ENCODE measurements at places on chromosomes 1 and 21.

GRCh38 chr1:6028042-6028850, 17.4 kb upstream of the KCNAB2 start:
- DNase-seq: no peak

DNA sequence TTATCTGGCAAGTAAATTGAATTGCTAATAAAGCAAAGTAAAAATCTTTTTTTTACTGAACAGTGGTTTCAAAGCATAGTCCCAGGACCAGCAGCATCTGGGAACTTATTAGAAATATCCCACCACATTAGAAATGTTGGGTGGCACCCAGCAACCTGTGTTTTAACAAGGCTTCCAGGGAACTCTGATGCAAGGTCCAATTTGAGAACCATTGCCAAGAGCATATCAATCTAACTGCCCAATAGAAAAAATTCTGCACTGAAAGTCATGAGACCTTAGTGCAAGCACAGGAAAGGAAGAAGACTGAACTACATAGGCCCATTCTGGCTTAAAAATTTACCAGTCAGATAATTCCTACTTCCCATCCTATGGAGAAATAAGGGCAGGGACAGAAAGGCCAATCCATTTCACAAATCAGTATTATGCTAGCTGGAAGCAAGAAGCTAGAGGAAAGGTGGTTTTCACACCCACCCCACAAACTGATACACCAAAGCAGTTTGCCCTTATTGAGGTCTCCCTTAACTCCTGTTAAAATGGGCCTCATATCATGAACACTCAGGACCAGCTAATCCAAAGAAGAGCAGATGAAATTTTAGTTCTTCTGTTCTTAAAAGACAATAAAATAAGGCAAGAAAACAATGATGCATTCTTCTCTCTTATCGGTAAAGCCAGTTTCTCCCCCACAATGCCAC, 17.5 kb upstream of the C1orf105 start:
- DNase-seq: no peak

GRCh38 chr1:109425391-109426280, 612 bp downstream of the PSMA5 start:
- no peak for DNase-seq

DNA sequence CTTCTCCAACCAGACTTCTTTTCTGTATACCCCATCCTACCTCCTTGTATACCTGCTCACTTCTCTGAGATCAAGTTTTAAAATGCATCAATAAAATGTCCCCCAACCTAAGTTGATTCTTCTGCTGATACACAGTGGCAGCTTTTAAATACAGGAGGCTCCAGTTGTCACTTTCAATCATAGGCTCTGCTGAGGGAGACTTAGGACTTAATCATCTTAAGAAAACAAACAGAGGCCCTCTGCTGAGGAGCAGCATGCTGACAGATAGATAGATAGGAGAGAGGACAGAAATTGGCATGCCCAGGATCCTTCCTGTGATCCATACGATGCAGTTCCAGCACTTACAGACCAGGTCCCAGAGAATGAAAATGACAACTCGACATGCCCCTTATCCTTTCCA, 311.0 kb upstream of the PROX1 start:
- DNase-seq: no peak

GRCh38 chr1:64959986-64960385, 6.4 kb downstream of the JAK1 start:
- no peak for DNase-seq

DNA sequence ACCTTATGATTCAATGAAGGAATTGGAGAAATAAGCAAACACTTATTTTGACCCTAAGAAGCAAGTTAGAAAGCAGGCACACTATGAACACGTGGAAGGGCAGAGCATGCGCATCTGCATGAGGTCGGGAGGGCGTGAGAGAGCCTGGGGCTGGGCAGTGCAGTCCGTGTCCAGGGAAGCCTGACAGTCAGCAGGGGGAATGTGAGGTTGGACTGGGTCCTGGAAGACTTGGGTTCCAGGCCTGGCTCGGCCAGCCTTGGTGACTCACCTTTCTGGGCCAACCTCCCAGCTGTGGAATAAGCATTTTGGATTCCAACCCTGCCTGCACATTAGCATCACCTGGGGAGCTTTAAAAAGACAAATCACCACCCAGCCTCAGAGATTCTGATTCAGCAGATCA, 26.6 kb upstream of the LMX1A start:
- no peak for DNase-seq

DNA sequence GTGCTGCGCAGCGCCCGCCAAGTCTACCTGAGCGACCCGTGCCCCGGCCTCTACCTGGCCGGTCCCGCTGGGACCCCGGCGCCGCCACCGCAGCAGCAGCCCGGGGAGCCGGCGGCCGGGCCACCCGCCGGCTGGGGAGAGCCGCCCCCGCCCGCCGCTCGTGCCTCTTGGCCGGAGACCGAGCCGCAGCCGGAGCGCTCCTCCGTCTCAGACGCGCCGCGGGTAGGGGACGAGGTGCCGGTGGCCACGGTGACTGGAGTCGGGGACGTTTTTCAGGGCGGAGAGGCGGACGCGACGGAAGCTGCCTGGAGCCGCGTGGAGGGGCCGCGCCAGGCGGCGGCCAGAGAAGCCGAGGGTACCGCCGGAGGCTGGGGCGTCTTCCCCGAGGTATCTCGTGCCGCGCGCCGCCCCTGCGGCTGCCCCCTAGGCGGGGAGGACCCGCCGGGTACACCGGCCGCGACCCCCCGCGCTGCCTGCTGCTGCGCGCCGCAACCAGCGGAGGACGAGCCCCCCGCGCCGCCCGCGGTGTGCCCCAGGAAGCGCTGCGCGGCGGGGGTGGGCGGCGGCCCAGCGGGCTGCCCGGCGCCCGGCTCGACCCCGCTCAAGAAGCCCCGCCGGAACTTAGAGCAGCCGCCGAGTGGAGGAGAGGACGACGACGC, 646 bp downstream of the IER5 start:
- DNase-seq: no peak

GRCh38 chr1:236307435-236307834, 25.7 kb upstream of the ERO1B start:
- no peak for DNase-seq

DNA sequence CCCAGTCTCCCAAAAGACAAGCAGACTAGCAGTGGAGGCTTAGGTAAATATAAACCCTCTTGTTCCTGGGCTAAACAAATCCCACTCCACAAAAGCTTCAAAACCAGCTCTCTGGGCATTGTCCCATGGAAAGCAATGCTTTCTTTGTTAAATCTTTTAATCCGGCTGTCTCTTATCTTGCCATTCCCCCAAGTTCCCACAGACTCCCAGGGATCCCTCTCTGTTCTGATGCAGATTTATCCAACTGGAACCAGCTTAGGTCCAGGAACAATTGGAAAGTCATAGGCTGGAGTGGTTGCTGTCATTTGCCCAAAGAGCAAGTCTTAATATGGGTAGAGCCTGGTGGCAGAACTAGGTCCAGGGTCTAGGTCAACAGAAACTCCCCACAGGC, 110.1 kb upstream of the ATP1A1 start:
- DNase-seq: no peak

DNA sequence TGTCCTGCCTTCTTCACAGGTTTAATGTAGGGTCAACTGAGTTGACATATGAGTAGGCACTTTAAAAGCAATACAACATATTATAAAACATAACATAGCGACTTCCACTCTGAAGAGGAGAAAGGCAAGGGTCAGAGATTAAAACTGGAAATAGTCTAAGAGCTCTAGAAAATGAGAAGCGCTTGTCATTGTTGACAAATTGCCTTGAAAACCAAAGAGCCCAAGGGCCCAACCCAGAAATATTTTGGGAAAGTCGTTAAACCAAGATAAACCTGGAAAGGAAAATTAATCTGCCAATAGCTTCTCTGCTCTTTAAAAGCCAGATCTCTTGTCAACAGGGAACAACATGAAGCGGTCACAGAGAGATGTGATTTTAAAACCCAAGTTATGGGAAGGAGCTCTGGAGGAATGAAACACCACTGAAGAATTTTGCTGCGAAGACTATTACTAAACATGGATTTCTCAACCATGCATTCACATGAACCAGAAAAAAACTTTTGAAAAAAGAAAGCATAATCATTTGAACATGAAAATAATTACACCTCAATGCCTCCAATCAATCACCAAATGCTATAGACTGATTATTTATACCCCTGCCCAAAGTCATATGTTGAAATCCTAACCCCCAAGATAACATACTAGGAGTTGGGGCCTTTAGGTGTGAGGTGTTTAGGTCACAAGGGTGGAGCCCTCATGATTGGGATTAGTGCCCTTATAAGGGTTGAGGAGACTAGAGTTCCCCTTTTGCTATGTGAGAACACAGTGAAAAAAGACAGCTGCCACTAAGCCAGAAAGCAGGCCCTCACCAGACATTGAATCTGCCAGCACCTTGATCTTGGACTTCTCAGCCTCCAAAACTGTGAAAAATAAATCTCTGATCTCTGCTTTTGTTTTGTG, 33.0 kb upstream of the MTF1 start:
- no peak for DNase-seq

Measured in COLO829 (cell line).